ENCODE measurements at places on chromosomes 7 and 10.

- no peak for DNase-seq
These were observed 29.0 kb downstream of the UPP1 start for GRCh38 chr7:48118041-48118440.

DNA sequence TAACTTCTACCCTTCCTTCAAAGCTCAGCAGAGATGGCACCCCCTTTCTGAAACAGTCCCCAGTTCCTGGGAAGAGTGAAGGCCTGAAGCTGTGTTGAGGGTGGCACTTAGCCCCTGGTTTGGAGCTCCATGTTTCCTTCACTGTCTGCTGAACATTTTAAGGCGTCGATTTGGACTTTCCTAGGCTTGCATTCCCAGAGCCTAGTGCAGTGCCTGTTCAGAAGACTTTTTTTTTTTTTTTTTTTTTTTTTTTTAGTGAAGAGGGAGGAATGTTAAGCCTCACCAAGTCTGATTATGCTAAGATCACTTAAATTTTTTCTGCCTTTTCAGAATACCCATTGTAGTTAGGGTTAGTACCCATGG, 97.0 kb downstream of the PFKFB3 start:
- DNase-seq: no peak

DNA sequence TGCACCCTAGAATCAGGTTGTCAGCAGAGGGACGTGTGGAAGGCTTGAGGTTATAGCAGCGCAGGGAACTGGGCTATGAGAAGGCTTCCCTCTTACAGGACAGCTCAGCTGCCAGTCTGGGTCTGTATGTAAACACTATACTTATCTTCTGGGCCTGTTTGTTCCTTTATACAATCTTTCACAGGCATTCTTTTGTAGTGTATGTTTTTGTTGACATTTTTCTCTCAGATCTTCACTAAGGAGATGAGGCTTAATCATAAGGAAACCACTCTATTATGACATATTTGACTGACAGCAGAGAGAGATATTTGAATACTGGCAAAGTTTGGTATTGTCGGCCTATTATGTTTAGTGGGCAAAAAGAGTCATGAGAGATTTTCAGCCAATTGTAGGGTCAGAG, 929 bp downstream of the GBF1 start:
- DNase-seq: no peak

DNA sequence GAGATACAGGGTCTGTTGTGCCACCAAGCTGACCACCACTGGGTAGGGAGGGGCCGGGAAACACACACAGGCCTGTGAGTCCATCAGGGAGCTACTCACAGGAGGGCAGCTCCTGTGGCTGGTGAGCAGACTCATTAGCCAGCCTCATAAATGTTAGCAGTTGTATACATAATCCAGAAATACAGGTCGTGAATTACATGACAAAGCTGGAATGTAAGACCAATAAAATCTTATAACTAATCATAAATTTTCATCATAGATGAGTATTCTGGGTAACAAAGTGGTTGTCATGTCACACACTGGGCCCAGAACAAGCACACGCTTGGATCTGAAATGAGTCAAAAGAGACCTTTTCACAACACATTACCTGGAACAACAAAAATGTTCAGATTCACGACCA, 642.6 kb upstream of the AUTS2 start:
- DNase-seq: no peak

DNA sequence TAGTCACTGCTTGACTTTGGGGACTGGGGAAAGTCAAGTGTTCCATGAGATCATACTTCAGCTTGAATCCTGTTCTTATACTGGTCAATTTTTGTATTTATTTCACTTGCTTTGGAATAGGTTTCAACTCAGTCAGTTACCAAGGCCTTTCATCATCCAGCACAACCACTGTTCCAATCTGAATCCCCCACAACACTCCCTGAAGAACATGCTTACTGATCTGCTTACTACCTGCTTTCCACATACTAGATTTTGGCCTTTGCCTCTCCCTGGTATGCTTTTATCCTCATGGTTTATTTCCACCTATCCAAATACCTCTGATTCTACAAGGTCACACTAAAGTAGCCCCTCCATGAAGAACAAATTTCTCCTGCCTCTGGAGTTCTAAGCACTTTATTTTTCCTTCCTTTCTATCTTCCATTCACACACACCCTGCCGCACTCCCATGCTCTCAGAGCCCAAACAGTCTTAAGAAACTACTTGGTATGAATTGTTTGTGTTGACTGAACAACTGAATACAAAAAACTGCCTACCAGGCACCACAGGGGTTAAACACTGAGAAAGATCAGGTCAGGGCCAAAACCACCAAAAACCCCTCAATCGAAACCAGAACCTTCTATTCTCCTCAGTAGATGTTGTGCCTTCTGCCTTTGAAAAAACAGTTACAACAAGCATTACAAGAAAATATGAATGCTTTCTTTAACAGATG, 178.1 kb downstream of the AVL9 start:
- DNase-seq: no peak

- peak; percentile 26 for DNase-seq
These were observed 32.5 kb upstream of the EPC1 start for GRCh38 chr10:32379318-32379949.

GRCh38 chr10:131095313-131095580, 216.3 kb downstream of the TCERG1L start:
- DNase-seq: no peak

DNA sequence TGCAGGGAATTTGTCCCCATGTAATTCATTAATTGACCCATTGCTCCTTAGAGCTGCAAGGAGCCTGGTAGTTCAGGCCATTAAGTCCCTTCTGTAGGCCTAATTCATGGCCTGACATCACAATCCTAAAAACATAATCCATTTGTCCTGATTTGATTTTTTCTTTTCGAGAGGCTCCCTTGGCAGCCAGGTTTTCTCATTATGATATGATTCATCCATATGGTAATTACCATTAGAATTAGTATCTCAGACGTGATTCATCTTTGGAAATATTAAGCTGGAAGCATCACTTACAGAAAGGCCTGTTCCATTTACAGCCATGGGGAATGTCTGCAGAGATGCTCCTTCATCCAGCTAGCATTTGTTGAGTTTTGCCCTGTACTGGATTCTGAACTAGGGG, 128.5 kb downstream of the PLCE1 start:
- no peak for DNase-seq

DNA sequence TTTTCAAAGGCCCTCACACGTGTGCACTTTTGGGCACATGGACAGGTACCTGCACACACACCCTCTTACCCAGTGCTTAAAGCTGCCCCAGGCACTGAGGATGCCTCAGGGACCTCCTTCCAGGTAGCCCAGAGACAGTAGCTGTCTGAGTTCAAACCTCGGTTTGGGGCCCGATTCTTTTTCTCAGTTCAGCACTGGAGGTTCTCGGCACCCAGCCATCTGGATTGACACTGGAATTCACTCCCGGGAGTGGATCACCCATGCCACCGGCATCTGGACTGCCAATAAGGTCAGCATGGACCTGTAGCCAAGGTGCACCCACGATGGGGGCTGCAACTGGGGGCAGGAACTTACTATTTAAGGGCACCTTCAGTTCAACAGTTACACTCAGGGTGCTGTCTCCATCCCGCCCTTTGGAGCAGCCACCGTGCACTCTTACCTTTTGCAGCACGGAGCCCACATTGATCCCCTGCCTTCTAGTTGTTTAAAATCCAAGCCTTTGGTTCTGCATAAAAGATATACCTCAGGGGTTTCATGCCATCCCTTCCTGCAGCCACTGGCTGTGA, 17.7 kb downstream of the CPA5 start:
- no peak for DNase-seq

GRCh38 chr7:95517870-95518269, 32.1 kb downstream of the ASB4 start:
- DNase-seq: no peak

- no peak for DNase-seq
These were observed 13.6 kb downstream of the CLIP2 start for GRCh38 chr7:74302745-74303221.

GRCh38 chr7:69961436-69961835, 363.2 kb downstream of the AUTS2 start:
- no peak for DNase-seq

DNA sequence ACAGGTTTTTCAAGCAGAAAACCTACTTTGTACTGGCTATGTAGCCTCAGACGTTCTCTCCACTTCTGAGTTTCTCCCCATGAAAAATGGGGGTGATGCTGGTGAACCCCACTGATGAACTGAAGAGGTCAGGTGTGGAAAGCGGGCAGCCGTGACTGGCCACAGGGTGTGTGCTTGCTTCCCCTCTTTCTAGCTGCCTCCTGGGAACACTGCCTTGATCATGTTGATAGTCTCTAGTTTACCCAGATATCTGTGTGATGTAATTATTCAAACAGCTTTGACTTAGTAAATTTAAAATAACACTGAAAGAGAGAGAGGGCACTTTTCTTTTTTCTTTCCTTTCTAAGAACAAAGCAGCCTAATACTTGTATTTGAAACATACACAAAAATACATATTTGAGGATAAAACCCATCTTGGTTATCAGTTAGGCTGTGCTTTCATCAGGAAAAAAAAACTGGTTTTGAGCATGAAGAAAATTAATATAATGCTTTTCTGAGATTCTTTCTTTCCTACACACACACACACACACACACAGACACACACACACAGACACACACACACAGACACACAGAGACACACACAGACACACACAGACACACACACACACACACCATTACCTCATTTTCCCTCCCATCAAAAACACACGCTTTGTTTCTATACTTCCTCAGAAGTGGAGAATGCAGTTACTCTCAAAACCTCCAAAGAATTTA, 76.7 kb downstream of the MACC1 start:
- DNase-seq: no peak

GRCh38 chr7:98217623-98218582, 6.7 kb downstream of the BHLHA15 start:
- DNase-seq: no peak

DNA sequence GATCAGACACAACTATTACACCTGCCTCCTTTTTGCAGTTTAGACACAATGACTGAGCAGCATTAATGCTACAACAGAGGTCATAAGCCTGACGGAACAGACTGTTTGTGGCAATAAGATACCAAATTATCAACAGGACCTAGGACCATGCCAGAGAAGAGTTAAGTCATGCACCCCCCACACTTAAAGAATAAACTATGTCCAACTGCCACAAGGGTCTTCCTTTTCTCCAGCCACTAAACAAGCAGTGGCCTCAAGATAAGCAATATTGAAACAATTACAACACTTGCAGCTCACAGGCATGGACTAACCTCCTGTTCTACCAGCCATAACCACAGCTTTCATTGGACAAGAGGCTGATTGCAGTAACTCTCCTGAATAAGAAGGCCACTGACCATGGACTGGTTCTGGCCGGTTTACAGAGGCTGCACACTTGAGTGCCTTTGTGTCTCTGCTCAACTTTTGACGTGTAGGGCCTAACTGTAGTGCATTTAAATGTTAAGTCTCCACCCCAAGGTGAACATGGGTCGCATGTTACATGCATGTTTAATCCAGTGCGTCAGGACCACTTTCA, 104.4 kb downstream of the STRA8 start:
- no peak for DNase-seq

DNA sequence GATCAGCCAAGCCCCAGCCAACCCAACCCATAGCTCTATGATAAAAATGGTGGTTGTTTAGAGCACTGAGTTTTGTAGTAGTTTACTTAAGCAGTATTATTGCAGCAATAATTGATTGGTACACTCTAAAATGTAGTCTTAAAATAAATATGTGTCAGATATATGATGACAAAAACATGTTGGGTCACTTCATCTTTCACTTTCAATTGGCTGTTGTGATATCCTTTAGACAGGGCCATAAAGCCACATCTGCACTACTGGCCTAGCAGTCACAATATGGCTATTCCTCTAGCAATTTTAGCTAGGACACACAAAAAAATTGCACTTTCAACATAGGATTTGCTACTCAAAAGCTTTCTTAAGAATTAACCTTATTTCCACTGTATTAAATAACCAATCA, 5.9 kb upstream of the CAV1 start:
- no peak for DNase-seq

- no peak for DNase-seq
These were observed 18.2 kb downstream of the OIT3 start for GRCh38 chr10:72911758-72912157.

DNA sequence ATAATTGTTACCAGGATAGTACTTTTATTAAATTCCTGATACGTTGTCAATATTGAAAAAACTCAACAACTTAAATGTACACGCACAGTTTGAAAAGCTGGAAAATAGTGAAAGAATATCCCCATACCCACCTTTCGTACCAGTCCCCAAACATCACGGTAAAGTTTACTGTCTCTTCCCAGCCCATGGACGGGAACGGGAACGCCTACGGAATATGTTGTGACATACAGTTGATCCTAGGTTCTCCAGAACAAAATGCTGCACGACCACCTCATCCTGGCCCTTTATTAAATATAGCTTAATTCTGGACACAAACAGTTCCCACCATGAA, 527 bp upstream of the BCAP29 start:
- DNase-seq: no peak

DNA sequence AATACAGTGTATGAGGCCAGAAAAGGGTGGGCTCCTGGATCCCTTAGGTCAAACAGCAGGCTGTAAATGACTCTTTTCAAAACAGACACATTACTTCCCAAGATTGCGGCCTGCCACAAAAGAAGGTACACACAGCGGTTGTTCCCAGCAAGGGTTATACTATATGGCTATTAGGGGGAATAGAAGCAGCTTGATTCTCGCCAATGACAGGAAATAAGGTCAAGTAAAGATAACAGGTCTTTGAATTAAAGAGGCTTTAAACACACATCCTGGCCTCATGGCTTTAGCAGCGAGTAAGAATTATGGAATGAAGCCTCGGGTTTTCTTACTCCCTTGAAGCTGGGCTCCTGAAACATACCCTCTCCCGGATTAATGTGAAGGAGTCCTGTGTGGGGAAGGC, 58.3 kb downstream of the CYP26A1 start:
- no peak for DNase-seq

- no peak for DNase-seq
These were observed 53.7 kb downstream of the TAF3 start for GRCh38 chr10:7872041-7872442.

DNA sequence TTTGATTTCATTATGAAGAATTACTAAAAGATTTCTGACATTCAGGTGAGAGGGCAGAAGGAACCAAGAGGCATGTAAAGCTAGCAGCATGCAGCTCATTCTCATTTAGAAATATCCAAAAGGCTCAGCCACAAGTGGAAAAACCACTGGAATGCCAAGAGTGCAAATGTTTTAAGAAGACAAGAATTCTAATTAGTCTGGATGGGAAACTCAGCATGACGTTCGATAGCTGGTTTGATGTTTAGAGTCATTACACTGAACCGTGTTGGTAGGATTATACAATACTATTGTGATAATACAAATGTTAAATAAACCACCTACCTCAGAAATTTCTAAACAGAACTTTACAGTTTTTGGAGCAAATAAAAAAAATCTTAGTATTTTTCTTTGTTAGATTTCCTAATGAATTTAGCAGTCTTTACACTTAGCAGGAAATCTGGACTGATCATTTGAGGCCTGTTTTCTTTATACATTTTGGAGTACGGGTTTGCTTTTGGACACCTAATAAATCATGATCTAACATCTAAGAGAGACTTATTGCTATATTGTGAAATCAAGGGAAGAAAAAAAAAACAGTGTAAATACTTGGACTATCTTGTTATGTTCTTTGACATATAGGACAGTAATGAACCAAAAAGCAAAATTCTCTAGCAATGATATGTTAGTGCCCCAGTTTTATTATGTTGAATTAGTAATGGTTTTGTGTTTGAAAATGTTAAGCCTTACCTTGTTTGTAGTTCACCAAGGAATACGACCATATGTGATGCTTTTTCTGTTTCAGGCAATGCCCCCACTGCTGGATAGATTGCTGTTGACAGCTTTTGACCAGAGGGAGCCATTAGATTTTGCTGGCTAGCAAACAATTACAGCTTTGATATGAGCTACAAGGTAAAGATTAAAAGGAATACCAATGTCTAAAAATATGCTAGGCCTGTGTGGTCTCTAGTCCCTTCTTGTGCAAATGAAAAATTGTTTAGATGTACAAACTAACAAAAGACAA, 354.1 kb upstream of the SEMA3A start:
- no peak for DNase-seq

Data from HL-60 (cell line).